ENCODE measurements at places on chromosomes 6 and 20.
A peak's percentile ranks its signal among the peaks of the same experiment; 100 is the strongest.

GRCh38 chr6:169386411-169387057 is 132.9 kb upstream of the THBS2 start:
- no peak for DNase-seq

- no peak for DNase-seq
These were observed 59.9 kb downstream of the KLHL31 start for GRCh38 chr6:53605543-53606235.

- no peak for DNase-seq
These were observed 674 bp downstream of the NRSN1 start for GRCh38 chr6:24126586-24127192.

DNA sequence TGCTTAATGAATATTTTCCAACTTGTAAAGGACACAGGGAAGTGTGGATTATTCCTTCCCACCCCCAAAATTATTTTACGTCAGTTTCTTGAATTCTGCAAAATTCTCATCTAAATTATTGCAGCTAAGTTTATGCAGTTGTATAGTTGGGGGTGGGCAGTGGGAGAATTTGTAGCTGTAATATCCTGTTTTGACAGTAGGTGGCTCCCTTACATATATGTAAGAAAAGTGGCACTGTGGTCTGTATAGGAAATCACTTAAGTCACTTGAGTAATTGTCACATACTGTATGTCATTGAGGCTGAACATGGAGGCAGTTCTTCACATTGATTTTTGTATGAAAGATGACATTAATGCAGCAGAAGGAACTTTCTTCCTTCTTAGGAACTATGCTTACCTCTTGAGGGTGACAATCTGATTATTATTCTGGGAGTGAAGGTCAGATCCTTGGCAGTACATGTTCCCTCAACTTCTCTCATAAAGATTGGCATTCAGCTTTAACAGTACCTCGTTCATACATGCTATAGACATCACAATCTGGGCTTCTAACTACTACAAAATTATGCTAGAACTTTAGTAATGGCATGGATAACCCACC is 14.6 kb upstream of the CFAP206 start:
- no peak for DNase-seq

GRCh38 chr20:43840382-43841070 is 74.1 kb upstream of the TOX2 start:
- DNase-seq, result no peak

GRCh38 chr6:101396548-101397173 is 3.2 kb downstream of the GRIK2 start:
- no peak for DNase-seq

DNA sequence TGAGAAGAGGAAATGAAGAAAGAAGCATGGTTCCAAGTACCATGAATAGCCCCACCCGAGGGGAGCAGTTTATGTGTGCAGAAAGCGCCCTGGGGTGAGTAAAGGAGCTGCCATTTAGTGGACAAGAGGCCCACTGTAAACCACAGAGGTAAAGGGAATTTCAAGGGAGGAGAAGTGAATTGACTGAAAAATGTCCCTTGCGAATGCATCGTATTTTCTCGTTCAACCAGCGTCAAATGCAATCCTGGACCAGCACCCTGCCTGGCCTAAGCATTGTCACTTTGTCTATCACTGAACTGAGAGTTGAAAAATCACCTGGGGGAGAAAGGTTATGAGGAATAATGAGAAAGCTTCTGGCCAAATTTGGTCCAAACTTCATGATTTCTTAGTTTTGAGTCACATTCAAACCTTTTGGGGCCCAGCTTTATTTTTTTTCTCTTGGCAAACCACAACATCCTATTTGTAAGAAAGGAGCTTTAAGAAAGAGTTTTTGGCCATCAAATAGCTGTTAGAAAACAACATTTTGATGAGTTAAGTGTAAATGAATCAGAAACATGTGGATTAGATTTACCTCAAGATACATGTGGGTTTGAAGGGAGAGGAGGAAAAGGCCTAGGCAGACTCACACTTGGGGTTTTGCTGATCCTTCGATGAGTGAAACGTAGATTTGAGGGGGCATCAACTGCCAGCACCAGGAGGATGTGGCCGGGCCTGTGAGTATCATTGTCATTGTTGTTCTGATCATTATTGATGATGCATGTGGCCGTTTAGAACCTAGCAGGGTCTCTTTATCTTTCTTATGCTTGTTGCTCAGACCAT is 214.0 kb downstream of the CLIC5 start:
- peak; percentile 55 for DNase-seq

DNA sequence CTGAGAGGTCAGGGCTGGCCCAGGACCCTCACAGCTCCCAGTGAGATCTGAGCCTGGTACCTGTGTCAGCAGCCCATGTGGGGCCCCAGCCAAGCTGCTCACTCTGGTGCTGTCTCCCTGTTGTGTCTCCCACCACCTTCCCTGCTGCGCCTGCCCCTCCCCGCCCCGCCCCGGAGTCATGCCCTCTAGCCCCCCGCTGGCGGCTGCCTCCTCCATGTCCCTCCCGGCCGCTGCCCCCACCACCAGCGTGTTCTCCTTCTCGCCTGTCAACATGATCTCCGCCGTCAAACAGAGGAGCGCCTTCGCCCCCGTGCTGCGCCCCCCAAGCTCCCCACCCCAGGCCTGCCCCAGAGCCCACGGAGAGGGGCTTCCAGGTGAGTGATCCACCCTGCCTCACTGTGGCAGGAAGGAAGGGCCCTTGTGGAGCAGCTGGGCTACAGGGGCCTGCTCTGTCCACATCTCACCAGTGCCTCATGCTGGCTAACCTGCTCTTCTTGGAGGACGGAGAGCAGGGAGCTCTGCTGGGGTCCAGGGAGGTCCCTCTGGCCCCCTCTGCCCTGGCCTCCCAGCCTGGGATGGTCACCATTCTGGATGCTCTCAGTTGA is 44.9 kb downstream of the CPXM1 start:
- no peak for DNase-seq

- DNase-seq, result no peak
These were observed 448 bp upstream of the RIN2 start for GRCh38 chr20:19757487-19758132.

DNA sequence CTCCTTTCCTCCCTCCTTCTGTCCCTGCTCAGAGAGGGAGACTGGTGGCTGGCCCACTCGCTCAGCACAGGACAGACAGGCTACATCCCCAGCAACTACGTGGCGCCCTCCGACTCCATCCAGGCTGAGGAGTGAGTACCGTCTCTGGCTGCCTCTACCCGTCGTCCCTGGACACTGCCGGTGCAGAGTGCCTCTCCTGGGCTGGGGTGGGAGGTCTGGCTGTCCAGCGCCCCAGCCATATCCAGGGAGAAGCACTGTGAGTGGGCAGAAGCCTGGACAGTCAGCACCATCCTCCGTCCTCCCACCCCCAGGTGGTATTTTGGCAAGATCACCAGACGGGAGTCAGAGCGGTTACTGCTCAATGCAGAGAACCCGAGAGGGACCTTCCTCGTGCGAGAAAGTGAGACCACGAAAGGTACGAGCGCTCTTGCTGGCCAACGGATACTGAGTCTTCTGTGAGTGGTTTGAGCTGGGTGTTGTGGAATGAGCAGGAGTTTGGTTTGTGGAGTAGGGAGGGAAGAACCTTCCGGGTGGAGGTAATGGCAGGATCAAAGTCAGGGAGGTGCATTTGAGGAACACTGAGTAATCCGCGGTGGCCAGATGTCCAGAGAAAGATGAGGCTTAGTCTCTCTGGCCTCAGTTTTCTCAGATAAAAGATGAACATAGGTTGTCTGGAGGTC is 48.1 kb downstream of the SRC start:
- no peak for DNase-seq

- no peak for DNase-seq
These were observed 44.8 kb downstream of the AGPAT4 start for GRCh38 chr6:161228921-161229591.

- DNase-seq, result no peak
These were observed 88.0 kb downstream of the CLIC5 start for GRCh38 chr6:45927421-45928320.

GRCh38 chr6:156280065-156280464 is 497.1 kb upstream of the ARID1B start:
- no peak for DNase-seq

GRCh38 chr6:37011656-37012378 is 6.4 kb downstream of the FGD2 start:
- no peak for DNase-seq

DNA sequence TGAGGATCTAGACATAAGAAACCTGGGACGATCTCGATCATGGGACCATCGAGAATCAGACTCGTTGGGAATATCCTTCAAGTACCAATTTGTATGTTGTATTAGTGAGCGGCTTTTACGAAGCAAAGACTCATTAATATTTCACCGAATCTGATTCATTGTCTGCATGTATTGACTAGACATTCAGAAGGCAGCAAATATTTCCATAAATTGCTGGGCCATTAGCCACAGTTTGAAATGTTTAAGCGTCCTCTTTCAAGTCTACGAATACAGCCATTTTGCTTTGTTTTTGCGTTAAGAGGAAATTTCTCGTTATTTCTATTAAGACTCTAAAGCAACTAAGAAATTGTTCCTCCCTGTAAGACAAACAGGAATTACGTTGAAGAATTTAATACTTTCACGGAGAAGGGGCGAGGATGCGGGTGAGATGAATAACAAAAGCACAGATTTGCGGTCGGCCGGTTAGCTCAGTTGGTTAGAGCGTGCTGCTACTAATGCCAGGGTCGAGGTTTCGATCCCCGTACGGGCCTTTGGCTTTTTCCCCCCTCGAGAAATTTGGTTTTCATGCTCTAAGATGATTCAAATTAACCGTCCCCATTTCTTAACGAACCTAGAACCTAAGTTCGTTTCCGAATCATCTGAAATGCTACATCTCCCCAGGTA is 18.5 kb downstream of the POM121L2 start:
- DNase-seq, result no peak

- DNase-seq, result no peak
These were observed 4.7 kb upstream of the ENPP5 start for GRCh38 chr6:46175446-46175845.

DNA sequence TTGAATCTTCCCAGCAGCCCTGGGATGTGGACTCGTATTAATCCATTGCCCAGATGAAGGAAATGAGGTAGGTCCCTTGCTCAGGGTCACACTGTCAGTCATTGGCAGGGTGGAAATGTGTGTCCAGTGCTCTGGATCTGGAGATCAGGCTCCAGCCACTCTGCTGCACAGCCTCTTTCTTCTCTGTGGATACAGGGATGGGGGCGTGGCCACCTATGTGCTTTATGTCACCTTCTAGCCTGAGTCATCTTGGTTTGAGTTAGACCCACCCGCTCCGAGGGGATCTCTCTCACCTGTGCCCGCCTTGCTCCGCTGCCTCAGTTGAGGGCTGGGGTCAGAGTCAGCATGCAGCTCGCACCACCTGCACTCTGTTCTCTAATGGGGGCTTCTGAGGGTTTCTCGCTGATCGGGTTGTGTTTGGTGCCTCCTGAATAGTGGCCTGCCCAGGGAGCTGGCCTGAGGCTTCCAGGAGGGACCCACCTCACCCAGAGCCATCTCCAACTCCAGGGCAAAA is 80.0 kb downstream of the TCP11 start:
- no peak for DNase-seq

GRCh38 chr6:123640567-123641187 is 3.9 kb upstream of the TRDN start:
- DNase-seq, result no peak

DNA sequence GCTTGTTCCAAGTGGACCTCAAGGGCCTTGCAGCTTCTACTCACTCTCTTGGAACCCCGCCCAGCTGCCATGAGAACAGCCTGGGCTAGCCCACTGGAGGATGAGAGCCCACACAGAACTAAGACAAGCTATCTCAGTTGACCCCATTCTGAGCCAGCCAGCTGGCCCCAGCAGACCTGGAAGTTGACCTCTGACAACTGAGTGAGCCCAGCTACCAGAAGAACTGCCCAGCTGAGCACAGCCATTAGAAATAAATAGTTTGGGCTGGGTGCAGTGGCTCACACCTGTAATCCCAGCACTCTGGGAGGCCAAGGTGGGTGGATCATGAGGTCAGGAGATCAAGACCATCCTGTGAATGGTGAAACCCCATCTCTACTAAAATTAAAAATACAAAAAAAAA is 37.1 kb downstream of the SNX5 start:
- no peak for DNase-seq

DNA sequence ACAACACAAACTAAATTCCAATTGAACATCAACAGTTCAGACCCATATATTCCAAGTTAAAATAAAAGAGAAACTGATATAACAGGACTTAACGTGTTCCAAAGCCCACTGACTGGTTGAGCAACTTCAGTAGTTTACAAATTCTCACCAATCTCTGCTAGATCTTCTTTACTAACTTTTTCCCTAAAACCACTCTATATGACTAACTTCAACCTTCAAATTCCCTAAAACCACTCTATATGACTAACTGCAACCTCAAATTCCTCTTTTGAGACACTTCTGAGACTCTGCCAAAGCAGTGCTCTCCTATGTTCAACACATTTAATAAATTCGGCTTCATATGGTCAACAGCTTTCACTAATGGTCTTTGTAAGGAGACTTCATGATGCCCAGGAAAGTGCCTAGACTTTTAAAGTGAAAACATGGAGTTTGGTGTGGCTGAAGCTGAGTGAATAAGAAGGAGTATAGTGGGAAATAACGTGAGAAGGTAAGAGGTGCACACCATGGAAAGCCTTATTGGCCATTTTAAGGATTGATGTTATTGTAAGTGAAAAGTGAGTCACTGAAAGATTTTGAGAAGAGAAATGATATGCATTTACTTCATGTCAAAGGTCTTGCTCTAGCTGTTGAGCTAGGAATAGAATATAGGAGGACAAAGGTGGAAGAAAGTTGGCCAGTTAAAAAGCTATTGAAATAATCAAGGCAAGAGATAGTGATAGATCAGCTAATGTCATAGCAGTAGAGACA is 134.0 kb upstream of the HCRTR2 start:
- no peak for DNase-seq

DNA sequence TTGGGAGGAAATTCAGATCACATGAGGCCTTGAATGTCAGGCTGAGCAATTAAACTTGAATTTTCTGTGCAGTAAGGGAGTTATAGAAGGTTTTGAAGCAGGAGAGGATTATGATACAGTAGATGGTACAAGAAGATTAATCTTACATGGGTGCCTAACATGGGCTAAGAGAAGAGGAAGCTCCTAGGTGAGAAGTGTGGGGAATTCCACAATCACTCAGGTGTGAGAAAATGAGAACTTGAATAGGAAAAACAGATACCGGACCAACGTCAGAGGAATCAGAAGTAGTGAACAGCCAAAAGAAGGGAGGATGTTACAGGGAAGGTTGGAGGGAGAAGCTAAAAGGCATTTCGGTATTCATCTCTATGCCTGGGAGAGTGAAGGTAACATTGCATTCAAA is 250.7 kb upstream of the SLC35B3 start:
- DNase-seq, result no peak

GRCh38 chr6:8562125-8562524 is 126.8 kb upstream of the SLC35B3 start:
- DNase-seq, result no peak

DNA sequence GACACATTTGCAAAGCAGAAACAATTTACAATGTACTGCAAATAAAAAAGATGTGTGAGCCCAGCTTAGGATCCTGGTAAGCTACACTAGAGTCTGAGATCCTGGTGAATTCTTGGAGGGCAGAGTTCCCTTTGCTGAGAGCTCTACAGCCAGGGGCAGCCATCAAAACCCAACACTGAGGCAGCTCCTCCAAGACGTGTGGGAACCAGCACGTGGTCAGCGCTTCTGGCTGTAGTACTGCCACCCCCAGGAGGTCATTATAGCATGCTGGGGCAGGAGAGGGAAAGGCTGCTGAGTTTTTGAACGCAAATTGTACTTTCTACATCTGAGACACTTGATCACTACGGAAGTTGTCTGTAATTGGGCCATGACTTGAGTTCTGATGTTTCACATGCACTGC is 131.5 kb downstream of the INSM1 start:
- no peak for DNase-seq

All from stimulated activated CD8-positive, alpha-beta memory T cell treated with anti-CD3 and anti-CD28 coated beads, Interleukin-15, amount 100 ng/mL, for 48 hours (primary cell).